ENCODE measurements at places on chromosomes 11 and 22.

- no peak for DNase-seq
Measured at GRCh38 chr11:41713030-41713429, 253.6 kb upstream of the LRRC4C start.

- DNase-seq = no peak
Measured at GRCh38 chr11:131640320-131640719, 269.9 kb downstream of the NTM start.

GRCh38 chr11:58739725-58740430 is 8.1 kb upstream of the GLYAT start:
- DNase-seq = no peak

DNA sequence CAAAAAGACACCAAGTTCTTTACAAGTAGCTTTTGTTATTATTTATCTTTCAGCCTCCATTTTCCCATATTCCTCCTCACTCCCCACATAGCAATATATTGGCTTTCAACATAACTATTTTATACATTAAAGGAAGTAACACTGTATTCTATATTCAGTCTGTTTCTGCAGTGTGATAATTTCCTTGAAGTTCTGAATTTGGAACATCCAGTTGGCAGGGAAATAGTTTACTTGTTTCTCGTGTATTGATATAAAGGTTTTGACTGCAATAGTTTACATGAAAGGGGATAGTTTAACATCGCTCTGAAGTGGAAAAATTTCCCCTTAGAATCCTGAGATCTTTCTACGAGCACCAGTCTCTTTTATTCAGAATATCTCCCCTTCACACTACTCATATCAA is 341.5 kb upstream of the ANO3 start:
- no peak for DNase-seq

GRCh38 chr22:44055805-44056204 is 31.7 kb downstream of the PARVB start:
- no peak for DNase-seq

DNA sequence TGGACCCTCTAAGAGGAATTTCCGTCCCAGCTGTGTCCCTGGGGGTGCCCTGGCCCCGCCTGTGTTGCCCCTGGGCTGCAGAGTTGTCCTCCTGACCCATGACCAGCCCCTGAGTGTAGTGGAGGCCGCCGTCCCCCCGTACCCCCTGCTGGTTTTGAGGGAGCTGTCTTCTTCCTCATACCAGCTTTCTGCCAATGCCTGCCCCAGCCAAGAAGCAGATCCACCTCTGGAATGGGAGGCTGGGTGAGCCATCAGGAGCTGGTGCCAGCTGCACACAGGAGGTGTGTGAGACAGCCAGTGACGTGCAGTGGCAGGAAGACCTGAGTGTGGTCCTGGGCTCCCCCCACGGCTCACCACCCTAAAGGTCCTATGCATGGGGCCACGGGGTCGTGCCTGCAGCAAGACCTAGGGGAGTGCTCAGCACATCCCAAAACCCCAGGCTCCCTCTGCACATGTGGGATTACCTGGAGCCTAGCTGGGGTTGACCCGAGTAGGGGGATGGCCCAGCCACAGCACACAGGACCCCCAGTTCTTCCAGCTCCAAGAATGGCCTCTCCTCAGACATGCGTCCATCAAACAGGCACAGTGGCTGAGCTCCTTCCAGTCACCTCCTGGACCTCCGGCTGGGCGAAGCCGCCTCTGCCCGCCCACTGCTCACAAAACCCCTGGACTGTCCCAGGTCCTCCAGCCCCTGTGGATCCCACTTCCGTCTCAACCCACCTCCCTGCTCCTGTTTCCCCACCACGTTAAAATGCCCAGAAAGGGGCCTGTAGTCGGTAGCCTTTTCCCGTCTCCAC is 647.6 kb downstream of the BRD1 start:
- DNase-seq = no peak

- no peak for DNase-seq
Measured at GRCh38 chr11:57761301-57762234, at the start of gene CTNND1. Gene CTNND1, plus strand, starts transcription at chr11:57761802. Its CDS starts 29,677 bp downstream, at chr11:57791479.

DNA sequence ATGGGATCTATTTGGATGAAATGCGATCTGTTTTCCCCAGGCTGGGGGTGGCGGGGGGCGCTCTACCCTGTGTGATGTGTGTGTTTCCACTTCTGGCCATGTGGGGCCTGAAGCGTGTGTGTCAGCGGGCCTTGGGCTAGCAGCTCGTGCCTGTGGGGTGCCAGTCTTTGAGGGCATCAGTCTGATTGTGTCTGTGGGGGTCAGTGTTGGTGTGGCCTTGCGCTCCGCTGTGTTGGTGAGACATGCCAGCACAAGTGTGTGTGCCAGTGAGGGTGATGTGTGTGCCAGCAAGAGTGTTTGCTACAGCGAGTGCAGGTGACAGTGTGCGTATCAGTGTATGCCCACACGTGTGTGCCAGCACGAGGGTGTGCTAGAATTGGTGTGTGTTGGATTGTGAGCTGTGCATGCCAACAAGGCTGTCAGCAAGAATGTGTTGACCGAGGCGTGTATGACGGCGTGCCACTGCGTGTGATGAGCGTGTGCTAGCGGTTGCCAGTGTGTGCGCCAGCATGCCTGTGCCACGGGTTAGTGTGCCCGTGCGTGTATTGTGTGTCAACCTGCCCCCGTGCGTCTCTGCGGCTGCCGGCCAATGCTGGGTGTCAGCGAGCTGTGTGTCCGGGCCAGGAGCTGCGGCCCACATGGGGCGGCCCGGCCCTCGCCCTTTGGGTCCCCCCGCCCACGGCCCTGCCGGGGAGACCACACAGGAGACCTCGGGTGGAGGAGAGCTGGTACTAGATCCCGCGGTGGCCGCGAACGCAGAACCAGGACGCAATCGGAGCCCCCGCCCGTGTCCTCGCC is 519 bp downstream of the ARRB1 start:
- DNase-seq = no peak

- no peak for DNase-seq
Measured at GRCh38 chr11:116777056-116777455, 4.3 kb upstream of the BUD13 start.

- DNase-seq = no peak
Measured at GRCh38 chr22:20591660-20592310, 84.4 kb downstream of the MED15 start.

DNA sequence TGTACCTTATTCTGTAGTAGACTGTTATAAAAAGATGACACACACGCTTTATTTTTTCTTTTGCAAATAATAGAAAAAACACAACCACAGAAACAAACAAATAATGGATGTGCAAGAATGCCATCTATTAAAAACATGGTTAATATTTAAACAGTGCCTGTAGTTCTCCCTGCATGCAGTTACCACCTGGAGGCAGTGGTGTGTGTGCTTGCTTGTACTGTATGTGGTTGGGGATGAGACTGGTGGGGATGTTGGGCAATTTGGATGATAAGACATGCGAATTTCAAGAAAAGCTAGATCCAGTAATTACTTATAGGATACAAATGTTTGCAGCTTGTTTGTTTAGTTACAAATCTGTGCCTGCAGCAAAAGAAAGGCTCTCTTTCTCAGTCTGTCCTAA is 3.6 kb downstream of the C11orf87 start:
- DNase-seq = no peak

DNA sequence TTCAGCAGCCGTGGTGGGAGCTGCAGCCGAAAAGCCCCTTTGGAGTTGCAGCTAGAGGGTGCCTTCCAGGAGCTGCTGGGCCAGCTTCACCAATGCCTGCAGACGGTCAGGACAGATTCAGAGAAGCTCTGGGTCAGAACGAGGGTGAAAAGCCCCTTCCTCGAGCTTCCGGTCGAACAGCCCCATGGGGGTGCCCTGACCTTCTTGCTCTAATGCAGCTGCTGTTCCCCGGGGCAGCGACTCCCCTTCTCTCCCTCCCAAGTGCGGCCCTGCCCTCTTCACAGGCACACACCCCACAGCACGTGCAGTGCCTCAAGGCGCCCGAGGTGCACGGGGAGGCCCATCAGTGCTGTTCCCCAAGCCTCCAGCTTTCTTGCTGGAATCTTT is 9.6 kb upstream of the IFITM3 start:
- DNase-seq = no peak

DNA sequence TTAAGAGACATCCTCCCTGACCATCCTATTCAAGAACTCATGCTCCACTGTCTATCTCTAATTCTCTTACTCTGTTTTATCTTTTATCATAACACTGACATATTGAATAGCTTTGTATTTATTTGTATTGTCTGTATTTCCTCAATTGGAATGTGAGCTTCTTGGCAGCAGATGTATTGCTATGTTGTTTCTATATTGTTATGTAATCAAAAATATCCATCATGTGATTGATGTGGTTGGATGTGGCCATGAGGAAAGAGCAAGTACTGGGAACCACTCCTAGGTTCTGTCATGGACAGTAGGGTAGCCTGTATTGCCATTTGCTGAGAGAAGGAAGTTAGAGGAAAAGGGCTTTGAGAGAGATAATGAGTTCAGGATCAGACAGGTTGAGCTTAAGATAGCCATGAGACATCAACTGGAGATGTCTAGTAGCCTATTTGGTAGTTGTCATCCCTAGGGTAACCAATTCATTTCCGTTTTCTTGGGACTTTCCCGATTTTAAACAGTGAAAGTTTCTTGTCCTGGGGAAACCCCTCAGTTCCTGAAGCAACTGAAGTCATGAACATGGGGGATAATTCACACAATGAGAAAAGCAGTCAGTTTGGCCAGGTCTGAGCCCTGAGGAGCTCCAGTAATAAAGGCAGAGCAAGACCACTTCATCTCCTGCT is 404.5 kb downstream of the INSC start:
- DNase-seq = no peak

- DNase-seq = no peak
Measured at GRCh38 chr22:23233084-23233531, 52.8 kb downstream of the BCR start.

DNA sequence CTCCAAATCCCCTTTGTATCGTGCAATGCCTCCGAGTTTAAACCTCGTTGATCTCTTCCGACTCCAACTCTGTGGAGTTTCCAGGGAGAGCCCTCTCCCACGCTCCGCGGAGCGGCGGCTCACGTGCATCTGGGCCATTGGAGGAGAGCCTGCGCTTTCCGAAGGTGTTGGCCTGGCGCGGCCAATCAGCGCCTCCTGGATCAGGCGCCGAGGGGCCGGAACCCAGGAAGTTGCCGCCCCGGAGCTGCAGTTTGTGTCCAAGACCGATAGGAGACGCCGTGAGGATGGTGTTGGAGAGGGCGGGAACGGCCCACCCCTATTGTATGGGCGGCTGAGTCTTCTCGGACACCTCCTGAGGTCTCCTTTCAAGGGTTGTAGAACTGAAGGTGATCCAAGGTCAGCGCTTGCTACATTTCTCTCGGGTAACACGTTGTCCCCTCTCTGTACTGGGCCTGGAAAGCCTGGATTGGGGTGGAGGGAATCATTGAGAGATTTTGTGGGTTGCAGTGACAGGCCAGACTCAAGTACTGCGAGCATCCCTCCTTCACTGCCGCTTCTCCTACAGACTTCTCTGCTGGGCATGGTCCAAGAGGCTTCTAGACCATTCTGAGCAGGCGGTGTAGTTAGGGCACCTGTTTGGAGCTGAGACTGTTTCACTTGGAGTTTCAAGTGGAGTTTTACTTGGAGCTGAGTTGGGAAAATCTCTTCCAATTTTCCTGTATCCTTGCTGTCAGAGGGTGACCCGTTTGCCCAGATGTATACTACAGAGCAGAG is 1.7 kb downstream of the ADAMTS15 start:
- DNase-seq = no peak

GRCh38 chr22:25142102-25142501 is 57.6 kb upstream of the CRYBB3 start:
- no peak for DNase-seq

GRCh38 chr11:60281485-60281884 is 1.0 kb downstream of the MS4A4A start:
- no peak for DNase-seq

GRCh38 chr22:22463855-22464540 is 44.5 kb downstream of the ZNF280B start:
- DNase-seq = no peak

GRCh38 chr22:50016988-50017700 is 4.6 kb upstream of the IL17REL start:
- DNase-seq = no peak

DNA sequence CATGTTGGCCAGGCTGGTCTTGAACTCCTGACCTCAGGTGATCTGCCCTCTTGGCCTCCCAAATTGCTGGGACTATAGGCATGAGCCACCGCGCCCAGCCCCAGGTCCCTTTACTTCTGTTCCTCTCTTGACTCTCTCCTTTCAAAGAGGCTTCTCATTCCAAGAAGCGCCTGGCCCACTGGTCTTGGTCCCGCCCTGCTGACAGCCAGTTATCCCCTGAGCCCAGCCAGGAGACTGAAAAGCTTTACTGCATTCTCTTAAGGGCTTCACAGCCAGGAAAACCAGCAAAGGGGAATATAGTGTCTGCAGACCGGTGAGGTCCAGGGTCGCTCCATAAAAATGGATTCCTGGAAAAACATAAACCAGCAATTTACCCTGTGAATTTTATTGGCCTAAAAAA is 68.3 kb downstream of the NFAM1 start:
- no peak for DNase-seq

DNA sequence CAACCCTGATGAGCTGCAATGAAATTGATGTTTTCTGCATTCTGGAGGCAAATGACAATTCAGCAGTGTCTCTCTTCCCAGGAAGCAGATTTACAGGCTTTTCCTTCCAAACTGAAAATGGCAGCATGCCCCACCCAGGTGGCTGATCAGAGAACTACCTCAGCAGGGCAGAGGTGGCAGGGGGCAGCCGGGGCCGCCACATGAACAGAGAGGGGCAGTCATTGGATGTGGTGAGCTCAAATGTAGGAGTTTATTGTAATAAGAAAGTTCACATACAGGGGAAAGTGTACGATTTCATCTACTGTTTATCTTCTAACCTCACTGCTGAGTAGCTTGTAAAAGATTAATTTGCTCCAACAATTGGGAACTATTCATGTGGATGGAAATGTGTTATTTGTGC is 15.7 kb upstream of the PARVA start:
- no peak for DNase-seq

DNA sequence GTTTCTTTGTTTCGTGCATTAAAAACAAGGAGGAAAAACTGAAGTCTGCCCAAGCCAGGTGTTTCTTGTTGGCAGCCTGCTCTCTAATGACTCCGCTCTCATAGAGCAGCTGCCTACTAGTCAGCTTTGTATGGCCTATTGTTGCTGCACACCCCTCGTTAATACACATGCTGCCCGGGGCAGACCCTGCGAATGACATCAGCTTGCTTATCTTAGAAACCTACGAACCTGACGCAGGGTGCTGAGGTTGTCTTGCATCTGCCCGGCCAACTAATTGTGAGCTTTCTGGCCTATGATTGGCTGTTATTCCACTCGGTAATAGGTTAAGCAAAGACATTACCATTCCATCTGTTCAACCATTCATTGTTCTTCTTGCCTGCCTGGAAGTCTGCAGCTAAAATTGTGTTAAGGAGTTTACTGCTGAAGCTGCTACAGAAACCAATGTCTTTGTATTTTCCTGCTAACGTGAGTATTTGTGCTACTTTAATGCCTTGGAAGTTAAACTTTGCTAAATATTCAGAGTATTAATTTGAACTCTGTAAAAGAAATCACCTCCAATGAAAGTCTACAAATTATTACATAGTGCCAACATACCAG is 37.5 kb downstream of the ZC3H12C start:
- peak; percentile 99 for DNase-seq

- DNase-seq = no peak
Measured at GRCh38 chr11:1224111-1224490, 1.2 kb downstream of the MUC5B start.

GRCh38 chr11:73529204-73529530 is 68.7 kb downstream of the FAM168A start:
- no peak for DNase-seq
